Cortex of kidney (tissue), 1 donor: ENCODE measurements at places on chromosomes 13 and 19.

- DNase-seq, result no peak
Observed at GRCh38 chr13:23463661-23464060, 30.2 kb upstream of the SACS start.

GRCh38 chr13:46213242-46213641, 1.5 kb downstream of the LRRC63 start:
- no peak for DNase-seq

DNA sequence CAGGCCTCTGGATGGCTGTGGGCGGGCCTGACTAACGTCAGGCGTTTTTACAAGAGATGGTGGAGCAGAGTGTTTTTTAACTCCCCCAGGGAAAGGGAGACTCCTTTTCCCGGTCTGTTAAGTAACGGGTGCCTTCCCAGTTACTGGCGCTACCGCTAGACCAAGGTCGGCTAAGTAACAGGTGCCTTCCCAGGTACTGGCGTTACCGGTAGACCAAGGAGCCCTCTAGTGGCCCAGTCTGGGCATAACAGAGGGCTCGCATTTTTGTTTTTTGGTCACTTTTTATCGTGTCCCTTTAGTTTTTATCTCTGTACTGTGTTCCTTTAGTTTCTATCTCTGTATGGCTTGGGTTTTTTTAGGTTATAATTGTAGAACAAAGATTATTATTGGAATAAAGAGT, 10.0 kb downstream of the ZNF383 start:
- no peak for DNase-seq

DNA sequence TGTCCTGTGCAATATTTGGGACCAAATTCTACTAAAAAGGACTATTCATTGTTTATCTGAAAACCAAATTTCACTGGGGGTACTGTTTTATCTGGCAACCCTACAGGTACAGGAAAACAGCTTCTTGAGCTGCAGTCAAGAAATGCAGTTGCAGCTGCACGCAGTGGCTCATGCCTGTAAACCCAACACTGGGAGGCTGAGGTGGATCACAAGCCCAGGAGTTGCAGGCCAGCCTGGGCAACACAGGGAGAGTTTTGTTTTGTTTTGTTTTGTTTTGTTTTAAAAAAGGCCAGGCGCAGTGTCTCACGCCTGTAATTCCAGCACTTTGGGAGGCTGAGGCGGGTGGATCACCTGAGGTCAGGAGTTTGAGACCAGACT, 11.6 kb upstream of the ZSCAN1 start:
- no peak for DNase-seq

GRCh38 chr19:1001538-1002166, 1.4 kb downstream of the GRIN3B start:
- no peak for DNase-seq

GRCh38 chr19:2081873-2082810, 14.0 kb downstream of the MOB3A start:
- no peak for DNase-seq

DNA sequence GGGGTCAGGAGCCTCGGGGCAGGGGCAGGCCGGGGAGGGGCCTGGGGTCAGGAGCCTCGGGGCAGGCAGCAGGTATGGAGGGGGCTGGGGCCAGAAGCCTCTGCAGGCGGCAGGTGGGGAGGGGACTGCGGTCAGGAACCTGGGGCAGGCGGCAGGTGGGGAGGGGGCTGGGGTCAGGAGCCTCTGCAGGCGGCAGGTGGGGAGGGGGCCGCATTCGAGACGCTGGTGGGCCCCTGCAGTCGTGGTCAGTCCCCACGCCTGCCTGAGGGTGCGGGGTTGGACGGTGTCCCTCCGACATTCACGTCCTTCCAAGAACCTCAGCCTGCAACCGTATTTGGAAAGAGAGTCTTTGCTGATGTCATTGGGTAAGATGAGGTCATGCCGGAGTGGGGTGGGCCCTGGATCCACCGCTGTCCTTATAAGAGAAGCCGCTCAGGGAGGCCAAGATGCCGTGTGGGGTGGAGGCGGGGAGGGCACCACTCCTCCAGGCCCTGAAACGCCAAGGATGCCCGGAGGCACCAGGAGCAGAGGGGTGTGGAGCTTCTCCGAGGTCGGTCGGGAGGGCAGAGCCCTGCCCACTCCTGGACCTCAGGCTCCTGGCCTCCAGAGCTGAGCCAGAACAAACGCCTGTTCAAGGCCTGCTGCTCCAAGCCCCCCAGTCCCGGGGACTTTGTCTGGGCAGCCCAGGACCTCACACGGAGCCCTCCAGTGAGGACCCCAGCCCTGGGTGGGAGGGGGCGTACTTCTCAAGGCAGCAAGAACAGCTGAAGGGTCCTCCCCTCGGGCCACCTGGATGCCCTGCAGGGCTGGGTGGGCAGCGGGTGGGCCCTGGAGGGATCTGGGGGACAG, 30.1 kb downstream of the PIP5K1C start:
- DNase-seq, result no peak
